ENCODE measurements at places on chromosomes 2 and 18.

DNA sequence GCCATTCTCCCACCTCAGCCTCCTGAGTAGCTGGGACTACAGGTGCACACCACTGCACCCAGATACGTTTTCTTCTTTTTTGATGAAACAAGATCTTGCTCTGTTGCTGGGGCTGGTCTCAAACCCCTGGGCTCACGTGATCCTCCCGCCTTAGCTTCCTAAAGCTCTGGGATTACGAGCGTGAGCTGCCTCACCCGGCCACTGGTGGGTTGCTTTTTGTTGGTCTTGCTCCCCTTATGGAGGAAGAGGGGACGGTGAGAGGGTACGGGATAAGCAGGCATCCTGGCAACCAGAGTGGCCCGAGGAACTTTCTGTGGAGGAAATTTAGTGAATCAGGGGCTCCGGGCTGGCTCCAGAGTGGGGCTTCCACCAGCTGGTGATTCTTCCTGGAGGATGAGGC is 222.3 kb downstream of the HDAC4 start:
- no peak for DNase-seq

GRCh38 chr2:235901243-235901642 is 266.9 kb downstream of the GBX2 start:
- DNase-seq, result no peak

- DNase-seq, result no peak
These were observed 315.1 kb upstream of the KLHL29 start for GRCh38 chr2:23069923-23070322.

DNA sequence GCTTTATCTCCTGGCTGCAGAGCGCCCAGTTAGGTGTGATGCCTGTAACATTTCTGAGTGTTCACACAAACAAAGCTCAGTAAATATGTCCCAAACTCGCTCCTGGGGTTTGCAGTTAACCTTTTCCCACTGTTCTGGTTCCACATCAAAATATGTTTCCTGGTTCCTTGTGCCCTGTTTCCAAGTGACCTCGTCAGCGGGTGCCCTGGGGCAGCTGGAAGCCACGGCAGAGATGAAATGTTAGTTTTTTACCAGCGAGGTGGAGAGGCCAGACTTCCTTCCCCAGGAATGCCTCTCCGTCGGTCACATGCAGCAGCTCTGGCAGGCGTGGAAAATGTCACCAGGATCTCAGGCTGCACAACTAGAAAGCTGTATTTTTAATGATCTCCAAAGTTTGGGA is 18.2 kb downstream of the NFATC1 start:
- DNase-seq, result no peak

GRCh38 chr2:32773448-32773808 is 145.6 kb downstream of the TTC27 start:
- no peak for DNase-seq

GRCh38 chr2:235025800-235026536 is 74.2 kb downstream of the SH3BP4 start:
- DNase-seq, result no peak

DNA sequence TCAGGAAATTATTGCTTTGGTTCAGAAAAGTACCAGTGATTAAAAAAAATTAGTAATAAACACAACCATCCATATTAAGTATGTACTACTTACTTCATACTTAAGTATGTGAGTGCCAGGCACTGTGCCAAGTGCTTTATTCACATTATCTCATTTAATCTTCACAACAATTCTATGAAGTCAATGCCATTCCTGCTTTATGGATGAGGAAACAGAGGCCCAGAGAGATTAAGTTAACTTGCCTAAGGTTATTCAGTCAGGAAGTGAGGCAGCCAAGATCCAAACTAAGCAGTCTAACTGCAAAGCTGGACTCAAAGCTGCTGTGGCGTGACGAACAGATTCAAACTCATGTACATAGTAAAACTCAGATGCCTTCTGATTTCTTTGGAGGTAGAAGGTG is 22.3 kb downstream of the DTNB start:
- DNase-seq, result no peak

GRCh38 chr2:79292239-79292957 is 132.8 kb upstream of the REG3A start:
- no peak for DNase-seq

- DNase-seq, result no peak
These were observed 95.5 kb downstream of the LTBP1 start for GRCh38 chr2:33042265-33042664.

DNA sequence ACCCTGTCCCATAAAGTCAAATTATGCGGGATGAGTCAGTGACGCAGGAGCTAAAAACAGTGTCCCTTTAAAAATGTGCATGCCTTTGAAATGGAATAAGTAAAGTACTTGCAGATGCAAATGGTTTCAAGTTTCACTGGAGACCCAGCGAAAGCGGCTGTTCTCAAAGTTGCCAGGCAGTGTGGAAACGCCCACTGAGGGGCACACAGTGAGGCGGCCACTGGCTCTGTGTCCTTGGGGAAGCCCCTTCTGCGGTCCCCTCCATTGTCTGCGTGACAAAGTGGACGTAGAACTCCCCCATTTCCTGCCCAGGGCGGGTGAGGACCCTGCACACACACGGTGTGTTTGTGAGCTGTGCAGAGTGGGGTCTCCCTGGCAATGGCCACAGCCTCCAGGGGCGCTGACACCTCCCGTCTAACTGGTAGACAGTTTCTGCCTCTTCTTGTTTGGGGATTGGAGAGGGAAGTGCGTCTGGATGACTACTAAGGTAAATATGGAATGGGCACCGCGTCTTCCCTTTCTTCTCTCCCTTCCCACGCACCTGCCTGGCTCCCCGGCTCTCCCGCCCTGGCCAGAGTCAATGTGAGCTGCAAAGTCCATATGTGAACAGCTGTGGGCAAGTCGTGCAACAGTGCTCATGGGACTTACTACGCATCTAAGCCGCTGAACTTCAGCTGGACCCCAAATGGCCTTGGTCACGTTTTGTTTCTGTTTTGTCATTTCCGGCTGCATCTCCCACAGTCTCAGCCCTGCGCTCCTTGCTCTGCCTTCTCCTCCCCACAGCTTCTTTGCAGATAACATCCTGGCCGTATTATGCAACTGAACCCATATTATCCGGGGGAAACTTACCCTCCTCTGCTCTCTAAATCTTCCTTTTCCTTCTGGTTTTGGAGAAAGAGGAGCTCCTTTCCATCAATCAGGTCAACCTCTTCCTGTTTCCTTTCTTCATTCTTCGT is 33.7 kb upstream of the ZNF516 start:
- peak; percentile 40 for DNase-seq

GRCh38 chr2:196504788-196505187 is 134.7 kb upstream of the CCDC150 start:
- DNase-seq, result no peak

DNA sequence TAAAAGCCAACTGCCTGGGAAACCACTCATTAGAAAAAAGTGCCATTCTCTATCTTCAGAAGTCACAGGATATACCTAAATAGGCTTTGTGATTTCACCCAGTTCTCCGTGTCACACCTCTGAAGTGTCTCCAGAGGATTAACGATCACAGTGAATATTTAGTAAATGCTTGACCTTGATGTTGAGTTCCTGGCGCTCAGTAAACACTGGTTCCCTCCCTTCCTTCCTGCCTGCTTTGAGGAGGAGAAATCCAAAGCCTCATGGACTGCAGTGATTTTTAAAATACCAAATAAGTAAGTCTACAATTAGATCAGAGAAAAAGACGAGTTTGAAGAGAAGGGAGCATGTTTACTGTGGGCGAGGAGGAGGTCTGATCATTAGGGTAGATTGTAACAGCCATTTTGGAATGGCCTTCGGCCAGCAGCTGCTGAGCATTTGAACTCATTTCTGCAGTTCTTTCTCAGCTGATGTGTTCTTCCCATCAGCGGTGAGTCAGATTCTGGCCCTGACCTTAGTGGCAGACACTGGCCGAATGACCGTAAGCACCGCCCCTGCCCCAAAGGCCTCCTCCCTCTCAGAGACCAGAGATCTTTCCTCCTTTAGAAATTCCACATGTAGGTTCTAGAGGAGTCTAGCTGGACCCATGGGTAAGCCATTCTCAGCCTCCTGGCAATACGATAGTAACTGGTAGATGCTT is 62.1 kb upstream of the SLC16A14 start:
- no peak for DNase-seq

DNA sequence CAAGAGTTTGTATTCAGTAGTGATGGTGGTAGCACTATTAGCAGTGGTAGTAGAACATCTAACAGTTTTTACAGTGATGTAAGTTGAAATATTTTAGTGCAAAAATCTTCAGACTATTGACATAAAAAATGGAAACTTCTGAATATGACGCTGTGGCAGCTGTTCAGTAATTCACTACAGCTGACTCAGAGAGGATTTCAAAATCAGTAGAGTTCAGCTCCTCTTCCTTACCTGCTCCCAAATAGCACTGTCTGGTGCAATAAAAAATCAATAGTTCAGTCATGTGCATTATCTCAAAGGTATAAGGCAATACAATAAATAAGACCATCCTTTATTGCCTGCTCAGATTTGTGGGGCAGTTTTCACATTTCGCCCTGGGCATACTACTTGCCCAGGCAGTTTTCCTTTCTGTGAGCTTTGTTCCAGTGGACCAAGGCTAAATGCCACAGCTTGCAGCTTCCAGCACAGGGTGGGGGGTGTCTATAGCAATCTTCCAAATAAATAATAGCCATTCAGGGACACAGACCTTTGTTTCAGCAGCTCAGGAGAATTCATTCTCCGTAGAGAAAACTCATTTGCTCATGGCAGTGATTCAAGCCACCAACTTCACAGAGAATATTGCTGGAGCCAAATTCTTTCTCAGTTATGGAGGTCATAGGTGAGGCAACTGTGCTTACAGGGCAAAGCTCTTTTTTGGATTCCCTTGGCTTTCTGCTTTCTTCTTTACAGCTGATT is 33.9 kb upstream of the GORASP2 start:
- DNase-seq, result no peak

DNA sequence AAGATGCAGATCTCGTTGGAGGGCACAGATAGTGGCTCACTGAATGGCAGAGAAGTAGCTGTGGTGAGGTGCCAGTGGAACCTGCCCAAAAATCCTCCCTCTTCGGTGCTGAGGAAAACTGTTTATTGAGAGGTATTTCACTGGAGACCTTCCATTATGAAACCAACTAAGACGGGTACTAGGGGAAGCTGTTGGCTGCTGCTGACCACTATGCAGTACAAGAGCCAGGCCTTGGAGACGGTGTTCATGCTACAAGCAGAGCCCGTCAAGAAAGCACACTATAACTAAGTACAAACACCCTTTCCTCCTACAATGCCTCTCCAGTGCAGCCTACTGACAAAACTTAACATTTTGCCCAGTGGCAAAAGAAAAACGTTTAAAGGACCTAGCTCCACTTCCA is 4.6 kb downstream of the ARL5A start:
- no peak for DNase-seq

GRCh38 chr2:63053081-63053888 is 2.7 kb downstream of the OTX1 start:
- no peak for DNase-seq

- no peak for DNase-seq
These were observed 44.0 kb downstream of the SGPP2 start for GRCh38 chr2:222468346-222468745.

All from HL-60 (cell line).